ENCODE measurements at places on chromosomes 12 and 14.
A peak's percentile ranks its signal among the peaks of the same experiment; 100 is the strongest.

DNA sequence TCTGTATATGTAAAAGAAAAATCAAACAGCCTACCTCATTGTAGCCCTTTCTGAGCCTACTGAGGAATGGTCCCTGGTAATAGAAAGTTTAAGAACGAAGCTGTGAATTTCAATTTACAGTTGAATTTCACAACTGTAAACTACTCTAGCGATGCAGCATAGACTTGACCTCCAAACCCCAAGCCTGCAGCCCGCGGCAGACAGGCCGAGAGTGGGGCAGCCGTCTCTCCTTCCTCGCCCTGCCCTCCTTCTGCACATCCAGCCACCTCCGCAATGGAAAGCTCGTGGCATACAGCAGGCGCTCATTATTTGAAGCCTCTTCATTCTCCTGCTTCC, 15.3 kb downstream of the RNASE2 start:
- no peak for DNase-seq

- no peak for DNase-seq
These were observed 126.1 kb upstream of the FUT8 start for GRCh38 chr14:65286443-65286842.

- DNase-seq, result peak; percentile 51
These were observed 70.7 kb downstream of the RASSF8 start for GRCh38 chr12:26028953-26029735.

DNA sequence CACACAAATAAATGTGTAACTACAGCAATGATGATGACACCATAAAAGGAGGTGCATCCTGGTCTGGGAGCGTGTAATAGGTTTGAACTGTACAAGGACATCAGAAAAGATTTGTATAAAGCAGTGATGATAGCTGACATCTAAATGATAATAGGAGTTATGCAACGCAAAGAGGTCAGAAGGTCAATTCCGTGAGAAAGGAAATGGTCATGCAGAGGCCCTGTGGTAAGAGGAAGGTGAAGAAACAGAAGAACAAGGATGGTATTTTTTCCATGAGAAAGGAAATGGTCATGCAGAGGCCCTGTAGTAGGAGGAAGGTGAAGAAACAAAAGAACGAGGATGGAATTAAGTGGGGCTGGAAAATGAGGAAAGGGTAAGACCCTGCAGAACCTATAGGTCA, 106.7 kb upstream of the TMPO start:
- DNase-seq, result no peak

GRCh38 chr14:22410497-22410896, 178.5 kb downstream of the DAD1 start:
- no peak for DNase-seq

DNA sequence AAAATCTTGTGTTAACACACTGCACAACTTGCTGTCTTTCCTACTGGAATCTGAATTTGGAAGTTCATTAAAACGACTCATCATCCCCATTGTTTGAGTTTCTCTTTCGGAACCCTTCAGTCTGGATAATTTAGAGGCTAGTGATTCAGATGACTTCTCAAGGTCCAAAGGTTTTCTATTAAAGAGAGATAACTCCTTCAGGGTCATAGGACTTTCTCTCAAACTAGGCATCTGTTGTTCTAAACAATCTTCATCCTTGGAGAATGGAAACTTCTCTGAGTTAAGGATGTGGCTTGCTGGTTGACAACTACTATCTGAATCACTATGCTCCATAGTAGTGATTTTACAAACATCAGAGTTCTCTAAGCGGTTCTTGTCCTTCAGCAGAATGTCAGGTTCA, 4.4 kb downstream of the MLH3 start:
- DNase-seq, result no peak

DNA sequence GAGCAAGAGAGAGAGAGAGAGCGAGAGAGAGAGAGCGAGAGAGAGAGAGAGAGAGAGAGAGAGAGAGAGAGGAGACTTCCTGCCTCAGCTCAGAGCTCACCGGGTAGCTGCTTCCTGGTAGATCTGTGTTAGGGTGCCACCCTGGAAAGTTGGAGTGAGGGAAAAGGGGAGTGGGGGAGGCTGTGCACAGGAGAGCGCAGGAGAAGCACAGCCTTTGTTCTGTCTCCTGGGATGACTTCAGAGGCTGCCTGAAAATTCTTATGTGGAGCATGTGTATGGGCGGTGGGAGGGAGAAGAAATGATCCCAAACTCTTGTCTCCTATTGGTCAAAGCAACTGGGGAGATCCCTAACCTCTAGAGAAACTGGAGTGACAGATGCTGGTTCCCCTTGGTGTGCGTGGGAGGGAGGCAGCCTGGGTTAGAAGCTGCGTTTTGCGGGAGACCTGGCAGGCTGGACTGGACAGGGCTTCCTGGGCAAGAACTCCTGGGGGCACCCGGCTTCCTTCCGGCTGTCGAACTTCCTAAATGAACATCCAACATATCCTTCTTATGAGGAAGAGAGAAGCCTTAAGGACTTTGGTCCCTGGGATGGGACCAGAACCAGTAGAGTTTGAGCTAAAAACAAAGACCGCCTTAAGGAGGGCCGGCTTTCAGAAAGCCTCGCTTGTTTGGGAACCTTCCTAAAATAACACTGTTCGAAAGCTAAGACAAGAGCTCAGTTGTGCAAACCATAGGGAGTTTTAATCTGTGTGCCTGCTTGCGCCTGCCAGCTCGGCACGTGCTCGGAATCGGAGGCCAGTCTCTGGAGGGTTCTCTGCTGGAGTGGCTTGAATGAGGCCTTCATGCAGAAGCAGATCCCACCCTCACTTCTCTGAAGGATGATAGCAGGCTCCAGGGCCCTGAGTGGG, 30.4 kb upstream of the BEGAIN start:
- DNase-seq, result no peak

GRCh38 chr14:104441275-104442106, 138.1 kb upstream of the C14orf180 start:
- no peak for DNase-seq

GRCh38 chr12:57148469-57149244, 1.2 kb upstream of the LRP1-AS start:
- DNase-seq, result peak; percentile 55

- no peak for DNase-seq
These were observed 85.5 kb downstream of the CAPZA3 start for GRCh38 chr12:18823461-18823860.

GRCh38 chr12:56449622-56449984, 377 bp upstream of the TIMELESS start:
- DNase-seq, result no peak

DNA sequence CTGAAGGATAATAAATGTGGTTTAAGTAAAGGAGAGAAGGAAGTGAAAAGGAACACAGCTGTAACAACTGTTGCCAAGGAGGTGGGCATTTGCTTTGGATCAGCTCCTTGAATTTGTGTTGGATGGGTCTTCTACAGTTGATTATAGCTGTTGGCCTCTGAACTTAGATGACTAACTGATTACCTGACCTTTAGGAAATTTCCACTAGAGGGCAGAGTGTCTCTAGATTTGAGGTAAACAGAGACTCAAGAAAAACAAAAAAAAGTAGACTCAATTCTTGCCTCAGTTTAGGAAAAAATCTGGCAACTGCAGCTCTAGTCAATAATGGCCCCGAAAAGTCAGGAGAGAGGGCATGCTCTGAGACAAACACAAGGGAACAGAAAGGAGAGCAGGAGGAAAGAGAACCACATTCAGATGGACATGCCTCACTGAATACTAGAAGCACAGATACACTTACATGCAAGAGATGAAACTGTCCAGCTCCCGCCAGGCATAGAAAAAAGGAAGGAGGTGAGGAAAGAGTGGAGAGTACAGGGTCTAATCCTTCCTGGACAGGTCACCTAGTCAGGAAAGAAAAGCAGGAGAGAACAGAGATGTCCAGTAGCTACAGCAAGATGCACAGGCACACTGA, 20.6 kb downstream of the COX14 start:
- peak; percentile 49 for DNase-seq

GRCh38 chr12:76055393-76055792, 23.8 kb upstream of the PHLDA1 start:
- DNase-seq, result no peak

- no peak for DNase-seq
These were observed 88.2 kb downstream of the CHGA start for GRCh38 chr14:93011141-93011529.

DNA sequence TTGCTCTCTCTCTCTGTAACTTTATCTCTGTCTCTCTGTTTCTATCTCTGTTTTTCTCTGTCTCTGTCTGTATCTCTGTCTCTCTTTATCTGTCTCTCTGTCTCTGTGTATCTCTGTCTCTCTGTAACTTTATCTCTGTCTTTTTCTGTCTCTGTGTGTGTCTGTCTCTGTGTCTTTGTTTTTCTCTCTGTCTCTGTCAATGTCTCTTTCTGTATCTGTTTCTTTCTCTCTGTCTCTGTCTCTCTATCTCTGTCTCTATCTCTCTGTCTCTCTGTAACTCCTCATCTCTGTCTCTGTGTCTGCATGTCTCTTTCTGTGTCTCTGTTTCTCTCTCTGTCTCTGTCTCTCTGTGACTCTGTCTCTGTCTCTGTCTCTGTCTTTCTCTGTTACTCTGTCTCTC, 51.7 kb downstream of the TMEM121 start:
- DNase-seq, result no peak

- no peak for DNase-seq
These were observed 25.1 kb downstream of the MEG3 start for GRCh38 chr14:100850841-100851585.

- DNase-seq, result no peak
These were observed 743 bp downstream of the PUS1 start for GRCh38 chr12:131929581-131930456.
